ENCODE measurements at places on chromosomes 3 and 15.

DNA sequence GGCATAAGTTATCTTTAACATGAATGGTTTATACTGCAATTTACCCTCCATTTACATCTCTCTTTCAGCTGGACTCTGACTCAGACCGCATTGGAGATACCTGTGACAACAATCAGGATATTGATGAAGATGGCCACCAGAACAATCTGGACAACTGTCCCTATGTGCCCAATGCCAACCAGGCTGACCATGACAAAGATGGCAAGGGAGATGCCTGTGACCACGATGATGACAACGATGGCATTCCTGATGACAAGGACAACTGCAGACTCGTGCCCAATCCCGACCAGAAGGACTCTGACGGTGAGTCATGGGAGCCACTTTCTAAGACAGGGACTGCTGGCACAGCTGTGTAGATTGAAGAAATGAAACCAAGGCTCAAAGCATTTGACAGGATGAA, 11.6 kb downstream of the THBS1 start:
- peak; percentile 57 for DNase-seq

- DNase-seq = no peak
Measured at GRCh38 chr3:27657404-27657803, 64.7 kb downstream of the EOMES start.

- no peak for DNase-seq
Measured at GRCh38 chr3:62675492-62675891, 199.7 kb downstream of the CADPS start.

- no peak for DNase-seq
Measured at GRCh38 chr15:71291723-71292122, 176.5 kb downstream of the THSD4 start.

DNA sequence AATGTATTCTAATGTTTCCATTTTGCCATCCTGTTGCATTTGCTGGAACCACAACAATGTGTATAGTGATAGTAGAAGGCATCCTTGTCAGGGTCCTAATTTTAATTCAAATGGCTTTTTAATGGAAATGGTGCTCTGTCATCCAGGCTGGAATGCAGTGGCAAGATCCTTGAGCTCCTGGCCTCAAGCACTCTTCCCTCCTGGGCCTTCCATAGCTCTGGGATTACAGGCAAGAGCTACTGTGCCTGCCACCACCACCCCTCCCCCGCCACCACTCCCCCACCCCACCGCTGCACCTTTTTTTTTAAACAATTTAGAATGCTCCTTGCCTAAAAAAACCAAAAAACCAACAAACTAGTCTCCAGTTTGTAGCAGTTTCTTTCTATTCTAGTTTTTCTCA, 15.2 kb upstream of the IQCF6 start:
- DNase-seq = no peak

- DNase-seq = no peak
Measured at GRCh38 chr3:13072239-13072599, 1.0 kb downstream of the IQSEC1 start.

- peak; percentile 76 for DNase-seq
Measured at GRCh38 chr15:82530606-82531379, 9.5 kb downstream of the RPS17 start.

Measured in dermis microvascular lymphatic vessel endothelial cell (primary cell).